Cardiac fibroblast (primary cell): ENCODE measurements at places on chromosomes 16 and 17.
A peak's percentile ranks its signal among the peaks of the same experiment; 100 is the strongest.

- peak; percentile 69 for DNase-seq
These were observed 10.1 kb upstream of the ZFPM1 start for GRCh38 chr16:88442727-88443576.

- no peak for DNase-seq
These were observed 441.1 kb upstream of the RBFOX1 start for GRCh38 chr16:6891496-6891895.

DNA sequence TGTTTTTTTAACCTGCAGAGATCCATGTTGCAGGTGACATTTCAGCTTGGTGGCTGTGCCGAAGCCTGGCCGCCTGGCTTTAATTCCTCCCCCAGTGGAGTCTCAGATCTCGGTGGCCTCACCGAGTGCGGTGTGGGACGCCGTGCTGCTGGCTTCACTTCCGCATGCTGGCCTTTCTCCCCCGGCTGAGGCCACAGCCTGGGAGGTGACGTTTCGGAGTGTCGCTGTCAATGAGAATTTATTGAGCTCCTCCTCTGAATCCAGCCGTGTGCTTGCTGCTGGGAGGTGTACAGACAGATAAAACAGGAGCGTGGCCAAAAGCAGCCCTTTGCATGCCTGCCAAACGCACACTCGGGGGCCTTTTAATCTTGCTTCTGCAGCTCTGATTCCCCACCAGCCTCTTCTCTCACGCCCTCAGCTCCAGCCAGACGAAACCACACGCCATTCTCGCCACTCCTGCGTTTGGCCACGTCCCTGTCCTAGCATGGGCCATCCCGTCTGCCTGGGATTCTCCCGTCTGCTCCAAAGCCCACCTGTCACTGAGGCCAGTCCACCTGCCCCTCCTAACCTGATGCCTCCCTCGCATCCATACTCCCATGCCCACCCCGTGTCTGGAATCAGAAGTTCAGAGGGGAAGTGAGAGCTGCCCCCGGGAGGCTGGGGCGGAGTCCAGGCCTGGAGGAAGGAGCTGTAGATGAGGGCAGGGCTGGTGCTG is 3.6 kb downstream of the GSE1 start:
- no peak for DNase-seq

DNA sequence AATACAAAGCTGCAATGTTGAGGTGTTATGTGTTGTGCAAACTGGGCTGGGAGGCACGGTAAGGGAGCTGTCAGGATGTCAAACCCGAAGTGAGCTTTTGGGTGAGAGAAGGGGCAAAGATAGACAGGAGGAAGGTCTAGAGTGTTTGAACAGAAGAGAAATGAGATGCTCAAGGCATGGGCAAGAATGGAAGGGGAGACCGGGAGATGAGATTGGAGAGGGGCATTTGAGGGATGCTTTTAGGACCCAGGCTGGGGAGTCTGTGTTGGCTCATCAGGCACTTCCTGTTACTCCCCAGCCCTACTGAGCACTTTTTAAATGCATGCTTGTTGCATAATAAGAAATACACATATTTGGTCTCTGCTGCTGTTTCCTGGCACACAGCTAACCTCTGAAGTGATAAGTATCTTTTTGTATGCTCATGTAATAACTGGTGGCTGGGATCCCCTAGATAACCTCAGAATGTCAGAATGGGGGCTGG is 13.7 kb downstream of the UNC45B start:
- peak; percentile 11 for DNase-seq

DNA sequence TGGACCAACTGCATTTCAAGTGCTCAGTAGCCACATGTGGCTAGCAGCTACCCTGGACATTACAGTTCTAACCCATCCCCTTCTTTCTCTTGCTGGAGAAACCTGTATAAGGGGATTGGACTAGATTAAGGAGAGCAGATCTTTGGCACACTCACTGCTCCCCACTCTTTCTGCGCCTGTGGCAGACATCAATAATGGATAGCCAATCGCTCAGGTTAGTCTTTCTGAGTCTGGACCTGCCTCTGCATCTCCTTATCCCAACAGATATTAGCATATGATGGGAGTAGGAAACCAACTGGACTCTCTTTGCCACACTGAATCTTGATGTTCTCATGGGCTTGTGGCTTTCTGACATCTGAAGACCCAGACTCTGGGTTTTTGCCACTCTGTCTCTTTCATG is 81.7 kb downstream of the IRX5 start:
- no peak for DNase-seq

DNA sequence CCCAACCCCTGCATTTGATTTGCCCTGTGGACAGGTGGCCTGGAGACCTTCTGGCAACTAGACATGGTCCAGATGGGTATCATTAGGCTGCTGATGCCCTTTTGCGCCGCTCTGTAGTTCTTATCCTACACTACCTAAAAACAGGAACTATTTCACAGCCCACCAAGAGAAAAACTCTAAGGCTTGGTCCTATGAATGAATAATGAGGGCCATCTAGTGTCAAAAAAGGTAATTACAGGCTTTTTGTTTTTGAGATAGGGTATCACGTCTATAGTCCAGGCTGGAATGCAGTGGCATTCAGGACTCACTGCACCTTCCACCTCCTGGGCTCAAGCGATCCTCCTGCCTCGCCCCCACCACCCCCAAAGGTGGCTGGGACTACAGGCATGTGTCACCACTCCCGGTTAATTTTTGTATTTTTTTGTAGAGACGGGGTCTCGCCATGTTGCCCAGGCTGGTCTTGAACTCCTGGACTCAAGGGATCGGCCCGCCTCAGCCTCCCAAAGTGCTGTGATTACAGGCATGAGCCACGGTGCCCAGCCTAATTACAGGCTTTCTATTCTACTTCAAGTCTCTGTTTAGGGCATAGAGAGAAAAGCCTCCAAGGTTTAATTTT is 20.9 kb downstream of the COIL start:
- peak; percentile 74 for DNase-seq
